ENCODE measurements at places on chromosomes 2 and 18. TPM values are rescaled to one million over a fixed set of nuclear protein-coding genes. Genes with fewer than 3 reads are reported as not detected.

NPHP1 gene
- 19.8 TPM for polyA plus RNA-seq

DNA sequence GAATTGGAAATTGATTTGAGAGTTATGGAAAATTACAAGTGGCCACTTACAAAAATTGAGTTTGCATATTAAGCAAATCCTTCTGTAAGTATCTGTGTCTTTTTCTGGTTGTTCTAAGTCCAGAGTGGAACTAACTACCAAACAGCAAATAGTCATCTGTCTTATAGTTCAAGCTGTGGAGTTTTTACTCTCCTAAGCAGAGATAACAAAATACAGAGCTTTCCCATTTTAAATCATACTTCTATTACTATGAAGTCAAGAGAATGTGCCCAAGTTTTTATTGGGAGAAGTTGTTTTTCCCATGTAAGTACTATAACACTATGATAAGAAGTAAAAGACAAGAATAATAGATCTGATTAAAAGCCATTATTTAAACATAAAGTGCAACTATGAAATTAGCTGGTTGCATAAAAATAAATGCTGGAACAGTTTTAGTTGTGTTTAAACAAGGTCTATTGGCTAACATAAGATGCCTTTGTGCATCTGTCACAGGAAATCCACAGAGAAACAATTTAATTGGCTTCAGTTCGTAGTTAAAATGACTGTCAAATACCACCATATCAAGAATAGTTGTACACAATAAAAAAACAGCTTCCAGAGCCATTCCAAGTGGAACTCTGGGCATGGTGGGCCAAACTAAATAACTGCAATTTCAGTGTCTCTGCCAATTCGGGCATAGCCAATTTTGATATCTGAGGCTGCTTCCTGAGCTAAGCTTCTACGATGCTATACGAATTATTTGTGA, 1467.4 kb upstream of the NXPH2 start:
- no peak for DNase-seq

REG3A gene
- polyA plus RNA-seq: not detected

GRCh38 chr2:138112536-138112935, 148.3 kb downstream of the HNMT start:
- DNase-seq: no peak

DNA sequence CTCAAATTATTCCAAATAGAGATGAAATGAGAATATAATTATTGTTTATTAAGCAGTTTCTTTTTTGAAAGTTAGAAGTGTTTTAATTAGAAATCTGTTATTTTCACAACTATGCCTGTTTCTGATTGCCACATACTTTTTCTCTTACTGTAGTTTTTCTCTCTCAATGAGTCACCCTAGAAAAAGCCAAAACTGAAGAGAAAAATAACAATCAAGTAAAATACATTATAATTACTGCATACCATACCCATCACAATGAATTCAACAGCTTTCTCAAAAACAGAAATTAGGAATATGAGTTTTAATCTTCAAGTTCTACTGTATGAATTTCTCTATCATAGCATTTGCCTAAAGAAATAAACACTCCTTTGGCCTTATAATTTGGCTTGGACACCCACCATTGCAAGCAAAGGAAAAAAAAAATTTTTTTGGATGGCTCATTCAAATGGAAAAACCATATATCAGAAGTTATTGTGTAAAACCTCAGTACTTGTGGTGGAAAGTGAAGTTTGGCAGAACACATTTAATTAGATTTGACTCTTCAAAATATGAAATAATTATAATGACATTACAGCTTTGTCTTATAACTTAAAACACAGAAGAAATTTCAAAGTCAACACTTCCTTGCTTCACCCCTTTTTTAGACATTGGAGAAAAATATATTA, 138.5 kb downstream of the DYM start:
- DNase-seq: no peak

GRCh38 chr2:18001671-18002070, 123.2 kb downstream of the KCNS3 start:
- DNase-seq: no peak

PKDCC gene
- 451 TPM for polyA plus RNA-seq

EVX2 gene
- not detected for polyA plus RNA-seq

DNA sequence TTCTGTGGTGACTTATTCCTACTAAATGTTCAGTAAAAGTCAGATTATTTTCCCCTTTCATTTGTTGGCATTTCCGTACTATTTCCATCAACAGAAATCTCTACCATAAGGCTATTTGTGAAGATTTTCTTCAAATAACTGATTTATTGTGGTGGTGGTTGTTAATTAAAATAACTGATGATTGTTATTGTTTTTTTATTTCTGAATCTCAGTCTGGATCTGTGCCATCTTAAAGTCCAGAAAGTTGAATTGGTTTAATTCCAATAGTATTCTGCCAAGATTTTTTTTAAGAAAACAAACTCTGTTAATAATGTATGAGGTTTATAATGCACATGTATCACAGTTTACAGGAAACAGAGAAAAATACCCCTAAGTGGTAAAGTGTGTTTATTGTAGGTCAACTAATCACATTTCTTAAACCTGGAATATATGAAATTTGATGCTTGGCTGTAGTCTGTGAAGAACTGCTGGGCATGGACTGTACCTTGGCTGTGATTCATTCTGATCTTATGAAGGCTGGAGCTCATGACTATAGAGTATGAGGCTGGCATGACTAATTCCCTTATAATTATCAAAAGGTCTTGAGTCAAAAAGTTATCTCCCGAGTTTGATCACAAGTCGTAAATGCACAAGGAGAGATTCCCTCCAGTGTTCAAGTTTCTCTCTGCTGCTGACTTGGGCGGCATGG, 134.2 kb upstream of the RND3 start:
- no peak for DNase-seq

CXCR4 gene
- 45.7 TPM for polyA plus RNA-seq
